ENCODE measurements at places on chromosomes 6 and 20.

GRCh38 chr6:110364364-110365105, 6.4 kb upstream of the METTL24 start:
- no peak overlapping the region for H3K27ac ChIP-seq
- DNase-seq: no peak
- peaks cover 4% of the 10 kb centered on the region for H3K4me1 ChIP-seq
- no peaks in the 10 kb centered on the region for H3K36me3 ChIP-seq
- H3K27me3 ChIP-seq: peaks cover 25% of the 10 kb centered on the region
- no peak overlapping the region for H3K4me3 ChIP-seq

GRCh38 chr6:35500782-35501181, 3.9 kb upstream of the TEAD3 start:
- no peaks in the 10 kb centered on the region for H3K36me3 ChIP-seq
- peaks cover 13% of the 10 kb centered on the region for H3K27me3 ChIP-seq
- H3K27ac ChIP-seq: no peak overlapping the region
- no peak overlapping the region for H3K4me3 ChIP-seq

GRCh38 chr20:23135449-23136420, 49.6 kb upstream of the CD93 start:
- no peak overlapping the region for H3K4me3 ChIP-seq
- H3K36me3 ChIP-seq: no peaks in the 10 kb centered on the region
- peaks cover 28% of the 10 kb centered on the region for H3K4me1 ChIP-seq
- H3K27ac ChIP-seq: no peak overlapping the region
- no peak for DNase-seq

DNA sequence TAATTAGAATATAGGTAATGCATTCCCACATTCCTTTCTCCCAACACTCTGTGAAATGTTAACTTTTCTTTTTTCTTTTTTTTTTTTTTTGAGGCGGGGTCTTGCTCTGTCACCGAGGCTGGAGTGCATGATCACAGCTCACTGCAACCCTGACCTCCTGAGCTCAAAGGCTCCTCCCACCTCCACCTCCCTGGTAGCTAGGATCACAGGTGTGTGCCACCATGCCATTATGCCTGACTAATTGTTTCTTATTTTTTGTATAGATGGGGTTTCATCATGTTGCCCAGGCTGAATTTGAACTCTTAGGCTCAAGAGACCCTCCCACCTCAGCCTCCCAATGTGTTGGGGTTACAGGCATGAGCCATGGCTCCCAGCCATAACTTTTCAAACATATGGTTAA, 135.7 kb upstream of the SHLD1 start:
- DNase-seq: no peak
- no peaks in the 10 kb centered on the region for H3K36me3 ChIP-seq
- no peaks in the 10 kb centered on the region for H3K4me1 ChIP-seq
- H3K4me3 ChIP-seq: no peak overlapping the region
- no peaks in the 10 kb centered on the region for H3K27me3 ChIP-seq

GRCh38 chr6:144315981-144316861, 31.1 kb downstream of the UTRN start:
- no peak overlapping the region for H3K4me3 ChIP-seq
- no peak overlapping the region for H3K27ac ChIP-seq
- H3K27me3 ChIP-seq: no peaks in the 10 kb centered on the region

- H3K4me1 ChIP-seq: peaks cover 34% of the 10 kb centered on the region
- no peaks in the 10 kb centered on the region for H3K27me3 ChIP-seq
- H3K36me3 ChIP-seq: peaks cover 6% of the 10 kb centered on the region
- H3K27ac ChIP-seq: peak overlapping the region; percentile 83
- H3K4me3 ChIP-seq: peak overlapping the region; percentile 33
These were observed 10.3 kb downstream of the NFKBIL1 start for GRCh38 chr6:31557443-31558317.

DNA sequence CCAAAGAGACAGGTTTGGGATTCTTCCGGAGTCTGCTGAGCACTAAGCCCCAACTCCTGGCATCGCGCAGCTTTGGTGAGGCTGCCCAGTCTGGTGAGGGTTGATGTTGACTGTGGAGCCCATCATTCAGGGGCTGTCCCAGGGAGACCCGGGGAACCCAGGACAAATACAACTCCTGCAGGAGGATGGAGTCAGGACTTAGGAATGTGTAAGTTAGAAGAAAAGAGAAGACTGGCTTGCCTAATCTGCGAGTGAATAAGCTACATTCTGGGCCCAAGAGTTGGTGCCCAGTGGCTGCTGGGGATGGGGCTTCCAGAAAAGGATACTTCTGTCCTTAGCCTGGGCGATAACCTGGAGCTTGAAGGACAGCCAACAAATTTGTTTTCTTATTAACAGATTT, 47.9 kb downstream of the STK35 start:
- peaks cover 5% of the 10 kb centered on the region for H3K4me1 ChIP-seq
- no peak overlapping the region for H3K4me3 ChIP-seq
- H3K36me3 ChIP-seq: peaks cover 46% of the 10 kb centered on the region
- H3K27me3 ChIP-seq: no peaks in the 10 kb centered on the region
- H3K27ac ChIP-seq: no peak overlapping the region

DNA sequence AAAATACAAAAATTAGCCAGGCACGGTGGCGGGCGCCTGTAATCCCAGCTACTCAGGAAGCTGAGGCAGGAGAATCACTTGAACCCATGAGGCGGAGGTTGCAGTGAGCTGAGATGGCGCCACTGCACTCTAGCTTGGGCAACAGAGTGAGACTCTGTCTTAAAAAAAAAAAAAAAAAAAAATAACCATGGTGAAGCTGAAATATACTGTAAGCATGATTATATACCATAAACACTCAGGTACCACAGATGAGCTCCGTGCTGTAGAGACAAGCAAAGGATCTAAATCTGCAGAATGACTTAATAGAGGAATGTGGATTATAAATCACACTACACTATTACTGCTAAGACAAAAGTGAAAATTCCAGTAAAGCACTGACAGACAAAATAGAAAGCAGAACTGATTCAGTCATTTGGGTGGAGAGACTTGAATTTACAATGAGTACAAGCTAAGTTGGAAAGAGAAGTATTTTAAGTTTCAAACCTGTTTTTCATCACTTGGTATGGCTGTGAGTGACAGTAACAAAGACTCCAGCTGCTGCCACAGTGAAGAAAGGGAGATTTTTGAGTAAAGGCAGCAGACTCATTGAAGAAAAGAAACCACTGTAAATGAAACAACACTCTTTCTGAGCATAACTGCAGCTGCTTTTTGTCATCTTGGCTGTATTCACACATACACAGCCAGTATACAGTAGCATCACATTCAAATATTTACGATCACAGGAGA, 322.1 kb downstream of the RNGTT start:
- no peak overlapping the region for H3K4me3 ChIP-seq
- H3K4me1 ChIP-seq: no peaks in the 10 kb centered on the region
- H3K27ac ChIP-seq: no peak overlapping the region
- H3K27me3 ChIP-seq: no peaks in the 10 kb centered on the region
- no peak for DNase-seq

DNA sequence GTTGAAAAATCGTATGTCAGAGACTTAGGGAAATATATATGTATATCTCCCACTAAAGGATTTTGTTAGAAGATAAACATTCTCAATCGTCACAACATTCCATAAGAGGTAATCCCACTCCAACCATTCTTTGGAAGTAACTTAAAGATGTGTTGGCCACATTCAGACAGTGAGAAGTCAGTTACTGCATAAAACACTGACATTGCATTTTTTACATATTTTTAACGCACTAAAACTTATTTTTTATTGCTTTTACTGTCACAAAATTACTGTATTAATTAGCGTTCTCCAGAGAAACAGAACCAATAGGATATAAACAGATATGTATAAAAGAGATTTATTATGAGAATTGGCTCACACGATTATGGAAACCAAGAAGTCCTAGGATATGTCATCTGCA, 74.3 kb upstream of the VGLL2 start:
- DNase-seq: no peak
- H3K27me3 ChIP-seq: no peaks in the 10 kb centered on the region
- H3K4me1 ChIP-seq: no peaks in the 10 kb centered on the region
- H3K36me3 ChIP-seq: no peaks in the 10 kb centered on the region
- H3K4me3 ChIP-seq: no peak overlapping the region

DNA sequence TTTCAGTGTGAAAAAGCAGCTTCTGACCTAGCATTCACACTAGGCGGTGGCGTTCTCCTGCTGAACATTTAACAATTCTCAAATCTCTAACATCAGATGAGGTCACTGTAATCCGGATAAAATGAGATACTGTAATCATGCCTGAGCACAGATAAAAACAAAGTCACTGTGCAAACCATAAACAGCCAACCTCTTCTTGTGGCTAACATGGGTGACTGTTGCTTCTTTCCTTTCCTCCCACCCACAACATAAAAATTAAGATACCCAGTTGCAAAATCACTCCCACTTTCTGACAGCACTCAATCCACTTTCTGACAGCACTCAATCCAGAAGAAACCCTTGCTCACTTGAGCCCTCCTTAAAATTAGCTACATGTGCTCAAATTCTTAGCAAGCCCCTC, 11.5 kb upstream of the ALDH8A1 start:
- no peak overlapping the region for H3K4me3 ChIP-seq
- H3K36me3 ChIP-seq: no peaks in the 10 kb centered on the region
- H3K27ac ChIP-seq: no peak overlapping the region
- no peak for DNase-seq
- no peaks in the 10 kb centered on the region for H3K4me1 ChIP-seq

GRCh38 chr6:57316581-57317059, 810 bp upstream of the PRIM2 start:
- H3K4me3 ChIP-seq: peak overlapping the region; percentile 74
- peaks cover 25% of the 10 kb centered on the region for H3K36me3 ChIP-seq
- H3K27me3 ChIP-seq: no peaks in the 10 kb centered on the region
- H3K4me1 ChIP-seq: peaks cover 19% of the 10 kb centered on the region

DNA sequence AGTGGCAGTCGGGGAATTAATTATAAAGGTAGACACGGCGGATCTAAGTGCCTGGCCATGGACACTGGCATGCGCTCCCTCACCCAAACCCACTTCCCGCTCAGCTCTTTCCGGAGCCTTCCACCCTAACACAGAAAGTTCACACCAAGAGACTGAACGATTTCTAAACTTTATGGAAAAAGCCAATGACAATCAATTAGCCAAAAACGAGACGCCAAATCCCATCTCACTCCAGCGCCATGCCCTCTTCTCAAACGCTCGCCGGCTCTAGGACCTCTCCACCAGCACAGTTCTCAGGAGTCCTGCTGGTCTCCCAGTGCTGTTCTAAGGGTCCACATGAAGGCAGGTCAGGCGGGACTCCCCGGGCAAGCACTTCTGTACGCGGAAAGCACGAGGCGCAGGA, 641 bp downstream of the SF3B5 start:
- no peaks in the 10 kb centered on the region for H3K36me3 ChIP-seq
- H3K4me1 ChIP-seq: peaks cover 10% of the 10 kb centered on the region
- no peak for DNase-seq
- peak overlapping the region; percentile 88 for H3K27ac ChIP-seq
- no peaks in the 10 kb centered on the region for H3K27me3 ChIP-seq
- H3K4me3 ChIP-seq: peak overlapping the region; percentile 90

DNA sequence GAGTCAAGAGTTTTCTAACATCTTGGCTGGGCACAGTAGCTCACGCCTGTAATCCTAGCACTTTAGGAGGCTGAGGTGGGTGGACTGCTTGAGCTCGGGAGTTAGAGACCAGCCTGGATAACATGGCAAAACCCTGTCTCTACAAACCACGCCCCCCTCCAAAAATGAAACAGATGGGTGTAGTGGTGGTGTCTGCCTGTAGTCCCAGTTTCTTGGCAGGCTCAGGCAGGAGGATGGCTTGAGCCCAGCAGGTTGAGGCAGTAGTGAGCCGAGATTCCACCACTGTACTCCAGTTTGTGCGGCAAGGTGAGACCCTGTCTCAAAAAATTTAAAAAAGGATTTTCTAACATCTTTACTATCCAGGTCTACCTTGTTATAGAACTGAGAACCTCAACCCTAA, 22.0 kb downstream of the FAM8A1 start:
- DNase-seq: no peak
- peaks cover 72% of the 10 kb centered on the region for H3K36me3 ChIP-seq
- peaks cover 13% of the 10 kb centered on the region for H3K4me1 ChIP-seq
- no peaks in the 10 kb centered on the region for H3K27me3 ChIP-seq
- H3K4me3 ChIP-seq: no peak overlapping the region

DNA sequence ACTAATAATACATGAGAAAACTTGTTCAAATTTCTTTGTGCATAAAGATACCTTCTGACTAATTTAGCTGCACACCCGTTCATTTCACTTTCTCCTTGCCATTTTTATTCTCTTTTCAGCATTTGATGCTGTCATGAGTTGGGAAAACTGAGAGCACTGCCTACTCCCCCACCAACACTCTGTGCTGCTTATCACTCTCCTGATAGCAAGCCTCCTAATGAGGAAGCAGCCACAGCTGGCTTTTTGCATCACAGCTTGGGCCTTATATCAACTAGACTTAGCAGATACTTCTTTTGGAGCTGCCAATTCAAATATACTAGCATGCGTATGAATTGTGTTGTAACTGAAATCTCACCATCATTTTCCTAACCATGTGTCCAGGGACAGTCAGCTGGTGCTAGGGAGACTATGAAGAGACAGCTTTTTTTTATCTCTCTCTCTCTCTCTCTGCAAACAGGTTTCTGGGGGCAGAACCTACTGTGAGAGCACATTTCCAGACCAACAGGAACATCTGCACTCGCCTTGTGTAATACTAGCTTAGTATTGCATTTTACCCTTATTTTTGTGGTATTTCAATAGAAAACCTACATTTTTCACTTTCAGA, 699.0 kb downstream of the KHDRBS2 start:
- H3K27me3 ChIP-seq: no peaks in the 10 kb centered on the region
- no peaks in the 10 kb centered on the region for H3K36me3 ChIP-seq
- H3K4me1 ChIP-seq: no peaks in the 10 kb centered on the region
- no peak overlapping the region for H3K27ac ChIP-seq

- no peak overlapping the region for H3K4me3 ChIP-seq
- H3K27ac ChIP-seq: no peak overlapping the region
- DNase-seq: no peak
- no peaks in the 10 kb centered on the region for H3K27me3 ChIP-seq
- no peaks in the 10 kb centered on the region for H3K36me3 ChIP-seq
These were observed 465.9 kb downstream of the KIF16B start for GRCh38 chr20:16107172-16107870.

GRCh38 chr6:80029470-80029869, 25.0 kb downstream of the TTK start:
- no peaks in the 10 kb centered on the region for H3K4me1 ChIP-seq
- H3K36me3 ChIP-seq: no peaks in the 10 kb centered on the region
- no peak for DNase-seq
- H3K27ac ChIP-seq: no peak overlapping the region

GRCh38 chr20:42444799-42445198, 744.9 kb downstream of the PTPRT start:
- no peak overlapping the region for H3K27ac ChIP-seq
- H3K4me3 ChIP-seq: no peak overlapping the region
- H3K36me3 ChIP-seq: no peaks in the 10 kb centered on the region
- H3K27me3 ChIP-seq: no peaks in the 10 kb centered on the region

All from heart right ventricle (tissue), 16 donors.